ENCODE measurements at places on chromosomes 1 and 21.

DNA sequence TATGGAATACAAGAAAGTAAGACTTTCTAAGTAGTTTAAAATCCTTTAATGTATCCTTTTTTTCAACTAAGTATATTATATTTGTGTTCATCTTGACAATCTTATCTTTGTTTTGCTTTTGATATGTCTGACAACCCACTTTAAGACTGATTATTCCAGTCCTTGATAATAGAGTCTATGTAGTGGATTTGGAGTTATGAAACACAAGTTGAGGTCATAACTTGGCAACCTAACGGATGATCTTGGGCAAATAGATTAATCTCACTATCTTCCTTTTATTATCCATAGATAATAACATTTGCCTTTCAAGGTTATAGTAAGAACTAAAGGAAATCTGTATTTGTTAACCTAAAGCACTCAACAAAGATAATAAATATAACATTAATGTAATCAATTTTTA lies 4.8 kb upstream of the GBP2 start:
- no peak for DNase-seq

DNA sequence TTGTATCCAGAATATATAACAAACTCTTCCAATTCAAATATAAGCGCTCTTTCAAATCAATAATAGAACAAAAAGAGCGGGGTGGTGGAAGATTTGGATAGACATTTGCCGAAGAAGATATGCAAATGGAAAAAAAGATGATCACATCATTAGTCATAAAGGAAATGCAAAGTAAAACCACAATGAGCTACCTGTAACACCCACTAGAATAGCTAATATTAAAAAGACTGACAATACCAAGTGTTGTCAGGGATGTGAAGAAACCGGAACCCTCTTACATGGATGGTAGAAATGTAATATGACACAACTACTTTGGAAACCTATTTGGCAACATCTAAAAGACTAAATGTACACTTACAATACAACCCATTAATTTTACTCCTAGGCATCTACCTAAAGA lies 5.7 kb upstream of the TRAF5 start:
- no peak for DNase-seq

- no peak for DNase-seq
Observed at GRCh38 chr1:226417830-226418546, 10.1 kb upstream of the PARP1 start.

DNA sequence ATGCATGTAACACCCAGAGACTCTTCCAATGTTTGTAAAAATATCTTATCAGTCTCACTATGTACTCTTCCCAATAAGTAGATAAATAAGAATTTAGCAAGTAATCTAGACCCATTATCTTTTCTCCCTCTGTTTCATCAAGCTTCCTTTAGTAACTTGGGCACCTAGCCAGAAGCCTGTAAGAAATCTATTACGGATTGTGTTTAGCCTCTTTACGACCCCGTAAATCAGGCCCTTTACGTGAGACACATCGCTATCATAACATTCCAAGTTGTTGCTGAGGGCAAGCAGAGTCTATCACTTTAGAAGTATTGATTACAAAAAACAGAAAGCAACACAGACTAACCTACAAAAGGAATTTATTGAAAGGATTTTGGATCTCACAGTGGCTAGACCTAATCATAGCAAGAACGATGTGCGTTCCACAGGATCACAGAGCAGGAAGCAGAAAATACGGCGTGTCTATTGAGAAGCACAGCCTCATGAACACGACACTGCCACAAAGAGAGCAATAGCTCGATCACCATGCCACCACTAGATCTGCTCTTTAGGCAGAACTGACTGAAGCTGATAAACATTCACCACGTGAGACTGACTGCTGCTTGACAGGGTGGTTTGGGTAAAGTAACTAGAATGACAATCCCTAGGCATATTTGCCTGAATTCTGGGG lies 922.1 kb downstream of the AMY1C start:
- DNase-seq: no peak

GRCh38 chr1:36168514-36168913 lies 12.6 kb downstream of the MAP7D1 start:
- no peak for DNase-seq

GRCh38 chr21:42340187-42341050 lies 10.4 kb downstream of the TFF2 start:
- DNase-seq: no peak

DNA sequence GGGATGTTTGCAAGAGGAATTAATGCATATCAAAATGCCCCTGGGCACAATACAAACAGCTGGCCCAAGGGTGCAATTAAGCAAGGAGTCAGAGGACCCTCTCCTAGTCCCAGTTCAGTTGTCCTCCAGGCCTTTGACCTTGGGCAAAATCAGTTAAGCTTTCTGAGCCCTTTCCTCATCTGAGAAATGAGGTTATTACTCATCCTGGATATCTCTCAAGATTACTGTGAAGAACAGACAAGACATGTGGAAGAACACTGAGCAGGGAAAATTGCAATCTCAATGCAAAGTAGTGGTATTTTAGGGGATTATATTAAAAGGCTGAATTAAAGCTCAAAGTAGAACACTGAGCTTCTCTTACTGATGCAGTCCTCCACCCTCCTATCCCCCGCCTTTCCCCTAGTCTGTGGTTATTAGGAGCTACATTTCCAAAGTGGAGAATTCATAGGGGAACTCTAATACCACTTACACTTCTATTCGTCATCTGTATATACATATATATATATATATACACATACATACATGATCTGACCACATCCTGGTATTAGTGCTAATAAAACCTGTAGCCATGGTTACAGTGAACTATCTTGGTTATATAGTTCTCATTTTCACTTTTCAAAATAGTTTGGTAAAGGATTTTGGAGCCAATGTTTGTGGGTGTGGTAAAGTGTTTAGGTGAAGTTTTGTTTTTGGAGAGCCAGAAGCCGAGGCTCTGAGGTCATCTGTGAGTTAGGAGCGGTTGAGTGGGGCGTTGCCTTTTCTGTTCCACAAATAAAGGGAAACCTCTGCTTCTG lies 18.1 kb downstream of the KIAA0040 start:
- DNase-seq: no peak

DNA sequence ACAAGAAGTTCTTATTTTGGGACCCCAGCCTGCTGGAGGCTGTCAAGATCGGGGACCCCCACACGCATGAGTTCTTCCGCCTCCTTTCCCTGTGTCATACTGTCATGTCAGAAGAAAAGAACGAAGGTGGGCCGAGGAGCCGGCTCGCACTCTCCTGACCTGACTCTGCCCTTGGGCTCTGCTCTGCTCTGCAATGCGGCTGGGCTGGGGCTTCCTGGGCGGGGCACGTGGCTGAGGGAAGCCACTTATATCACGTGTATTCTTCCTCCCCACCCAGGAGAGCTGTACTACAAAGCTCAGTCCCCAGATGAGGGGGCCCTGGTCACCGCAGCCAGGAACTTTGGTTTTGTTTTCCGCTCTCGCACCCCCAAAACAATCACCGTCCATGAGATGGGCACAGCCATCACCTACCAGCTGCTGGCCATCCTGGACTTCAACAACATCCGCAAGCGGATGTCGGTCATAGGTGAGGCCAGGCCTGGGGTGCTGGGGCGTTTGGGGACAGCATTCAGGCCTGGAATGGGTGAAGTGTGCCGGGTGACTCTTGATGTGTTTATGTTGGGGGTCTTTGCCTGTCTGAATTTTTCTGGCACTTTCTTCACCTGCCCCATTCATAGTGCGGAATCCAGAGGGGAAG lies 17.6 kb downstream of the ATP8B2 start:
- peak; percentile 55 for DNase-seq

DNA sequence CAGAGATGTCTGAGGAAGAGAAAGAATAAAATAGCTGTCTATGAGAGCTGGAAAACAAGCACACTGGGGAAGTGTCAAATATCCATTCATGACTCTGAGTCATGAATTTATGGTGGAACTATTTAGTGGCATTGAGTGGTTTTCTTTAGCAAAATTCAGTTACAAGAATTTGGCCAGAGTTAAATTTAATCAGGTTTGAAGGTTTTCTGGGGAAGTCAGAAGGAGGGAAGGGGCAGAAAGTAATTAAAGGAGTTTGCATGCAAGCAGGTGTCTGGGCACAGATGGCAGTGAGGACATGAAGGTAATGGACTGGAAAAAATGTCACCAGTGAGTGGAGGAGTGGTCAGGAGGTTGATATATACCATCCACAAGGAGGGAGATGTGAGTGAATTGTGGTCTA lies 121.9 kb upstream of the IVNS1ABP start:
- no peak for DNase-seq

DNA sequence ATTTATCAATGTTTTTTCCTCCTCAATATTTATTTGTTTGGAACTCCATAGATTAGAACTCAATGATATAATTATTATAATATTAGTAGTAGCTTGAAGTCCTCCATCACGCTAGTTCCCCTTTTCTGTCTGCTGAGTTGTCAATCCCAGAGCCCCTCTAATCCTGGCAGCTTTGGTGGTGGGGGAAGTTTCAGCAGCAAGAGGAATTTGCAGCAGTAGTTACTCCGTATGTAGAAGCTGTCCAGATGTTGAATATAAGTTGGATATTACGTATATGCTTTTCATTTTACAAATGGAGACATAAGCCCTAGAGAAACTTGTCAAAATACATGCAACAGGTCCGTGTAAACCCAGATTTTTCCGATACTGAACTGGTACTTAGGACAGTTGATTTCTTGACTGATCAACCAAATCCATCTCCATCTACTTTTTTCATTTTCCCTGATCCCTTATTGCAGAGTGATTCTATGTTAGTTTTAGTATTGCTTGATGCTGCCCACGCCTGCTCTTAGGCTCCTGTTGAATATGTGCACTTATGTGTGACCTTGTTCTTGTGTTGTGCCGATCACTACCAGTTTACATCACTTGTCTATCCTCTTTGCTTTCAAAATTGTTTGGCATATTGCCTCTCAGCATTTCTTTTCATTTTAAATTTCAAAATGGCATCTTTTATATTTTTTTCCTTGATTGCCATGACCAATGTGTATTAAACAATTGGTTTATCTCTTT lies 28.1 kb downstream of the SMAP2 start:
- no peak for DNase-seq

GRCh38 chr1:216430744-216431143 lies 7.5 kb upstream of the USH2A start:
- DNase-seq: no peak

- DNase-seq: no peak
Observed at GRCh38 chr1:228149406-228150119, at the start of gene GJC2. TSS of gene GJC2 (plus strand) at chr1:228149930. CDS start at chr1:228157759, 7,829 bp downstream.

DNA sequence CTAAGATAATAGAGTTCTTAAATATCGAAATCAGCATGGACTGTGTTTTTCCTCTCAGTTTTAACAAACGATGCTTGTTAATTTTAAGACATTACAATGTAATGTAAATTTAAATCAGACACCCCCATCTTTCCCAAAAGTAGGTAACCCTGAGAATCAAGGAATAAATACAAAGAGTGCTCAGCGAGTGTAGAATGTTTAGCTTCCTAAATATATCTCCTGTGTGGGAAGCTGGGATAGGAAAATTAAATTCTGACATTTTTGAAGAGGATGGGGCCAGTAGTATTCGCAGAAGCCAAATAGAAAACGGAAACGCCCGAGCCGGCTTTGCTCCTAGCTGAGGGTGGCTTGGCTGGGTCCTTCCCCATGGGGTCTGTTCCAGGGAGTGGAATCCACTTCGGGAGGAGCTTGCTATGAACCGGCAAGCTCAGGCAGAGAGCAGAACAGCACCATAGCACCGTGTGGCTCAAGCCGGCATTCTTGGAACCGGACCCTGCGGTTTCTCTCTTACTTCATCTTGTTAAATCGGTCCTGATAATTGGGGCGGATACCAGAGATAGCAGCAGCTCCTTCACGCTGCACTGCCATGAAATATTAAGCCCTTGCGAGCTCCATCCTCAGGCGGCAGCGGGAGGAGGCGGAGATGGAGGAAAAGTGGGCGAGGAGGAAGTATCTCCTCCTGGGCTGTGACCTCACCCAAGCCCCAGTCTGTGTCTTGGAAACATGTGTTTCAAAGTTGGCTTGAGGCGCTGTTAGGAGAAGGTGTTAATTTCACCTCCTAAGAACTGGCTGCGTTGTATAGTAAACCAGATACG lies 24.9 kb downstream of the MAP3K7CL start:
- no peak for DNase-seq

- no peak for DNase-seq
Observed at GRCh38 chr1:214330715-214331114, 49.8 kb downstream of the SMYD2 start.

GRCh38 chr1:156033011-156033410 lies 12.3 kb upstream of the SSR2 start:
- no peak for DNase-seq

DNA sequence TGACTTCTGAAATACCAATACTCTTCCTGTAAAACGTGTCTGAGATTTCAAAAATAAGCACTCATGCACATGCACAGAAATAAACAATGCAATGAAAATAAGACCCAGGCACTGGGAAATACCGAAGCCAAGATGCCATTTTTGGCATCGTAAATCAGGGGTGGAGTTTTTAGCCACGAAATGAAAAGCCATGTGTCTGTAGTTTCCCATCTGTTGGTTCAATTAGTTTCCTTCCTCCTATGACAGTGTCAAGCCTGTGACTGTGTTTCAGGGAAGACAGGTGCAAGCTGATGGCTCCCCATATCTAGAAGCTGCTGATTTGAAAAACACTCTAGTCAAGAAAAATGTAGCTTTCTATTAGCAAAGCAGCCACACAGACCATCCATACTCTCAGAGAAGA lies 480.4 kb upstream of the CAMK1G start:
- DNase-seq: no peak

DNA sequence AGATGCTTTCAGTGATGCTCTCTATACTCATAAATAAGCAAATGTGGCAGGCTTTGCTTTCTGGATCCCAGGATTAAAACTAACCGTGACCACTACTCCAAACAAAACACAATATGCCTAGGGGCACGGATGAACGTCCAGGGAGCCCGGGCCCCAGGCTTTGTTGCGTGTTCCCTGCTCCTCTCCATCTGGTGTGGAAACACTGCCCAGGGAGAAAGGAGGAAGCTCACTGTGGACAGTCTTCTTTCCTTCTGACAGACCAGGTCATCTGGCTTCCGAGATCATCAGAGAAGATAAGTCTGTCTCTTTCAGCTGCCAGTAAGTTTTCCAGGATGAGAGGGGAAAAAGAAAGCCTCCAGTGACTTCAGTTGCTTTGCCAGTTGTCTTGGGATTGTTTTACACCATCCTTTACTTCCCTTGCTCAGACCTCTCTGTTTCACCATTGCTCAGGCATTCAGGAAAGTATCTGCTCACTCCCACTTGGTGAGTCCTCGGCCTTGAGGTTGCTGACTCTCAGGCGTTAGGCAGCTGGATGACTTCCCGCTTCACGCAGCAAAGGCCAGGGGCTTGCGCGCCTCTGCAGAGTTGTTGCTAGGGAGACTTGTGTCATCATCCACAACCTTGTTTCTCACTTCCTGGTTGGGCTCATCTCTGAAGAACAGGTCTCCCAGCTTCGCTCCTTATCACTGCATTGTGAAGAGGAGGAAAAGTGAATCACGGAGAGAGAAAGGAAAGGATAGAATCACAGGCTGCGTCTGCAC lies 20.6 kb upstream of the PGD start:
- DNase-seq: no peak

DNA sequence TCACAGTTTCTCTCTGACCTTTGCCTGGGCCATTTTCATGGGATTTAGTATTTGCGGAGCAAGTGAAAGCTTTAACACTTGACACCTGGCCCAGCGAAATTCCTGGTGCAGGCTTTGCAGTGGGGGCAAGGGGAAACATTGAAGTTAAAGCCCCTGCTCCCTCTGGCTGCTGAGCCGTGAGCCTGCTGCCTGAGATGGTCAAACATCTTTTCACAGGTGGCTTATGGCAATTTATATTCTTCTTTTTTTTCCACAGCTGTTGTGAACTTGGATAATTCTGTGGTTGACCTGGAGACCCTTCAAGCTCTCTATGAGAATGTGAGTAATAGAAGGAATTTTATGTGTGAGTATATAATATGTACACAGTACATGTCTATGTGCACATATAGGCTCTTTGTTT lies 202.9 kb downstream of the FMN2 start:
- no peak for DNase-seq

GRCh38 chr21:34074283-34075090 lies 1.1 kb downstream of the MRPS6 start:
- DNase-seq: no peak
